Stimulated activated CD8-positive, alpha-beta memory T cell treated with anti-CD3 and anti-CD28 coated beads, Interleukin-7, amount 100 ng/mL, for 48 hours (primary cell): ENCODE measurements at places on chromosomes 12 and 14.

DNA sequence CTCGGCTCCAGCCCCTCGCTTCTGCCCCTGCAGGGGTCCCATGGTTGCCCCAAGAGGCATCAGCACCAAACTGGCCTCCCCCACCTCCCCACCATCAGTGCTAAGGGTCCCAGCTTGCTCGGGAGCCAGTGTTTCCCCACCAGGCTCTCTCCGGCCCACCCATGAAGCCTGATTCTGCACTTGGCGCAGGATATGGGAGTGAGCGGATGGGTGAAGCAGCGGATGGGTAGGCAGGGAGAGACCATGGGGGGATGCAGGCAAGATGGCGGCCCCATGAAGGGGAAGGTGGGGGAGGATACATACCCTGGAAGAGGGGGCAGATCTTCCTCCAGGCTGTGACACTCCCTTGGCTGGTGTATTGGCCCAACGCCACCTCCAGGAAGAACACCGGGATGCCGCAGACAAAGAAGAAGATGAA, 9.7 kb downstream of the SLC6A12 start:
- no peak for DNase-seq

- DNase-seq = no peak
These were observed 88.1 kb downstream of the DNAI7 start for GRCh38 chr12:25106818-25107217.

GRCh38 chr14:61456720-61457119, 135.3 kb downstream of the PRKCH start:
- DNase-seq = peak; percentile 69

DNA sequence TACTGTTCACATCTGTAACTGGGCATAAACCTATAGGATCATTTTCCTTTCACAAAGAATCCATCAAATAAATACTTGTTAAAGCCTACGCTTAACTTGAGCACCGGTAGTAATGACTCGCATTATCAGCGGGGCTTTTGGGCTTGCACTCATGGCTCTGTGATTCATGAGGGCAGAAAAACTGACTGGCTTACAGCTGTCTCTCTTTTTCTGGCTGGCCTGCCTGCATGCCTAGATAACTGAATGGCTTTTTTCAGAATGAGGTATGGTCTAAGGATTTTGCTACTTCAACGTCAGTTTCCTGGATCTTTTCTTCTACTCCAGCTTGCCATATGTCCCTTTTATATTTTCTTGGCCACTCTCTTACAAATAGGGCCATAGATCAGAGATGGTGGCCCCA, 531.1 kb downstream of the NRXN3 start:
- DNase-seq = no peak

GRCh38 chr14:87043667-87044200, 949.2 kb downstream of the GALC start:
- no peak for DNase-seq

- no peak for DNase-seq
These were observed 74.3 kb upstream of the PLEKHG7 start for GRCh38 chr12:92628476-92628875.

DNA sequence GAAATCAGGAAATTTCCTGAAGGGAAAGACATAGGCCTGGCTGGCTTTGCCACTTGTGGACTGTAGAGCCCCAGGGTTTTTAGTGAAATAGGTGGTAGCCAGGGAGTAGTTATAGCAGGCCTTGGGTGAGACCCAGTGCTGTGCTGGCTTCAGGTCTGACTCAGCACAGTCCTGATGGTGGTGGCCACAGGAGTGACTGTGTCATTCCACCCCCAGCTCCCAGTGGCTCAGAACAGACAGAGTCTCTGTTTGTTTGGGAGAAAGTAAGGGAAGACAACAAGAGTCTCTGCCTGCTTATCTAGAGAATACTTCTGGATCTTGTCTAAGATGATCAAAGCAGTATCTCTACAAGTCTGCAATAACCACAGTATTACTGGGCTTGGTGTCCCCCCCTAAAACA, 27.5 kb upstream of the OR6J1 start:
- no peak for DNase-seq

GRCh38 chr14:65492266-65492665, 79.7 kb downstream of the FUT8 start:
- no peak for DNase-seq

DNA sequence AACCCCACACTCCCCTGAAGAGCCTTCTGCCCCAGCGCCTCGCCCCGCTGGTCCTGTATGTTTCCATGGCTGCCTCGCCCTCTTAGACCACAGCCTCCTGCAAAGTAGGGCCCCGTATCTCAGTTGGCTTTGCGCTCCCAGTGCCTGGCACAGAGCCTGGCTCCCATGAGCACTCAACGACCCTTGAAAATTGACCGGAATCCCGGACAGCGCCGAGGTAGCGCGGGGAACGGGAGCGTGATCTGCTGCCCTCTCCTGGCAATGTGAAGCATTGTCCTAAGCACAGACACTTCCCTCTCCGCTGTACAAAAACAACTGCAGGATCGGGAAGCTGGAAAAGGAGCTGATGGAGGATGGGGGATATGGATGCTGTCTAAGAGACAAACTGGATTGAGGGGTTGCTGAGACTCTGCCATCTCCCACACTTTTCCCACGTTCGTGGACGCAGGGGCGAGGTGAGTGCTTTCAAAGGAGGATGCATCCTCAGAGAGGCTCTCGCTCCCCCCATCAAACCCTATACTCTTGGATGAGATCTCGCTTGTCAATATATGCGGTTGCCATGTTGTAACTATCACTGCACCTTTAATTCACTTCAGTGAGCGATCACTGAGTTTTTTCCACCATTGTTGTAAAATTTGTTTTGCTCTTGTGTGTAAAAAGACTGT, 10.7 kb upstream of the FKBP4 start:
- peak; percentile 9 for DNase-seq

DNA sequence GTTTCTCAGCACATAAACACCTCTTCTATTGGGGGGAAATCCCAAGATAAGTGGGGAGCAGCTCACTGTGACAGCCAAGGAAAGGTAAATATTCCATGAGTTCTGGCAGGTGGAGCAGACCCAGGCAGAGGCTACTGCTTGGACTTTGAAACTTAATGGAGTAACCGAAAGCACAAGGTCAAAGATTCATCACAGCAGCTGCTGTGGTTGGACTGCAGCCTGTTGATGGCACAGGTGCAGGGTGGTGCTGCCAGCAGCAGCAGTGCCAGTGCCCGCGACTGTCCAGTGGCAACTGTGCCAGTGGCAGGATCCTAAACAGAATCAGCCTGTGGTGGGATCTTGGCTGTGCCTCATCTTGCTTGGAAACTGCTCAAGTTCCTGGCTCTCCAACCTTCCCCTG, 81.4 kb upstream of the ARID2 start:
- no peak for DNase-seq
